SJSA1 (cell line): ENCODE measurements at places on chromosomes 16 and 17. TPM values are rescaled to one million over a fixed set of nuclear protein-coding genes. Genes with fewer than 3 reads are reported as not detected.

GRCh38 chr17:71360301-71360700, 760.5 kb upstream of the SOX9 start:
- H3K27me3 ChIP-seq: no peaks in the 10 kb centered on the region
- DNase-seq: no peak
- no peaks in the 10 kb centered on the region for H3K36me3 ChIP-seq
- no peaks in the 10 kb centered on the region for H3K4me1 ChIP-seq
- no peak overlapping the region for H3K4me3 ChIP-seq

GRCh38 chr16:29922326-29922725, 3.7 kb downstream of the KCTD13 start:
- no peak overlapping the region for H3K27ac ChIP-seq
- H3K4me1 ChIP-seq: peaks cover 17% of the 10 kb centered on the region
- peaks cover 44% of the 10 kb centered on the region for H3K36me3 ChIP-seq
- no peak overlapping the region for H3K4me3 ChIP-seq

DNA sequence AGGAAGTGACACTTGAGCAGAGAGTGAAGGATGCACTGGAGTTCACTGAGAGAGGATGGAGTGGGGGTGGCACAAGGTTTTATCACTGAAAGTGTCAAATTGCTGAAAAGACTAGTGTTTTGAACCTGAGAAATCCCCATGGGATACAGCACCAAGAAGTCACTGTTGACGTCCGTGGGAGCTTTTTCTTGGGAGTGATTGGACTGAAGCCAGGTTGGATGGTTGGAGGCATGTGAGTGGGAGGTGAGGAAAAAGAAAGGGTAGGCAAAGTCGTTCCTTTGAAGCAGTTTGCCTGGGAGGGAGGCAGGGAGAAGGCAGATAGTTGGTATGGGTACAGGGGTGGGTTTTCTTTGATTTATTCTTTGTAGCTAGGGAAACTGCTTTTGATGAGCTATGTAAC, 39.9 kb upstream of the SDK2 start:
- 0 out of 2 replicates have a peak, but pooled peaks cover 3% of the 10 kb centered on the region for H3K27me3 ChIP-seq
- DNase-seq: no peak
- H3K36me3 ChIP-seq: no peaks in the 10 kb centered on the region
- H3K4me3 ChIP-seq: no peak overlapping the region

DNA sequence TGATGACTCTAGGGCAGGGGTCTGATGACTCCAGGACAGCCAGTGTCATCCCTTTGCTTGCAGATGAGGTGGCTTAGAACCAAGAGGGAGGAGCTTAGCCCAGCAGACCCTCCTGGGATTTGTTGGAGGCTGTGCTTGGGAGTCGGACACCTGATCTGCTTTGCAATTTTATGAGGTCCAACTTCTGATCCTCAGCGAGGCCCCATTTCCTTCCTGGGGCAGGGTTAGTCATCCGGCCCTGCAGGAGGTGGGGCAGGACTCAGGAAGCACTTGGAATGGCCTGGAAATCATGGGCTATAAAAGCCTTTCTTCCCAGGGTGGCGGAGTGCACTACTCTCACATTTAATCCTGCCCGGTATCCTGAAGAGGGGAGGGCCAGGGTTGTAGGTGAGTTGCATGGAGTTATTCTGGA, 168.5 kb downstream of the MSI2 start:
- H3K4me3 ChIP-seq: no peak overlapping the region
- no peaks in the 10 kb centered on the region; the same call in 1 of the 2 replicates for H3K36me3 ChIP-seq
- H3K27me3 ChIP-seq: no peaks in the 10 kb centered on the region
- peaks cover 27% of the 10 kb centered on the region for H3K4me1 ChIP-seq
- no peak overlapping the region for H3K27ac ChIP-seq
- no peak for DNase-seq

GRCh38 chr17:73691321-73691766, 47.1 kb upstream of the SDK2 start:
- H3K4me1 ChIP-seq: no peaks in the 10 kb centered on the region
- no peak overlapping the region for H3K27ac ChIP-seq
- peaks cover 8% of the 10 kb centered on the region for H3K27me3 ChIP-seq
- peak; percentile 33 for DNase-seq
- no peak overlapping the region for H3K4me3 ChIP-seq

The PLA2G10 gene
- not detected in 2 replicates for total RNA-seq

DNA sequence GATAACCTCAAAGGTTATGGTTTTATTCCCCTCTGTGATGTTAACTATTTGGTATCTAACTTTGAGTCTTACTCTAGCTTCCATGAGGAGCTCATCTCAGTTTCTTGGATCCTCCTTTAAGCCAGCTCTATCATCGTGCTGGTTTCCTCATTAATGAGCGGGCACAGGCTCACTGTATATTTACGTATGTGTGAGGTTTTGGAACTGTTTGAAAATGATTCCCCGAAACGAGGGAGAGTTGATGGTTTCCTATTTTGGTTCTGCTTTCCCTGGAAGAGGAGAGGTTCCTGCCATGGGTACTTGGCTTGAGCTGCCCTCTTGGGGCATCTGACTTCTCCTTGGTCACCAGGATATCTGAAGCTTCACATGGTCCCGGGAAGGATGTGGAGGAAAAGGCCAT, 32.7 kb upstream of the PIK3R6 start:
- H3K4me3 ChIP-seq: no peak overlapping the region
- no peaks in the 10 kb centered on the region for H3K36me3 ChIP-seq
- no peaks in the 10 kb centered on the region for H3K4me1 ChIP-seq
- DNase-seq: no peak
- H3K27ac ChIP-seq: no peak overlapping the region

The TMEM88 gene
- total RNA-seq: not detected in 2 replicates

GRCh38 chr17:8015957-8016631, 13.7 kb downstream of the GUCY2D start:
- no peak for DNase-seq
- no peaks in the 10 kb centered on the region for H3K4me1 ChIP-seq
- no peaks in the 10 kb centered on the region for H3K36me3 ChIP-seq
- H3K27ac ChIP-seq: no peak overlapping the region
- peaks cover 27% of the 10 kb centered on the region for H3K27me3 ChIP-seq

The PPP1R27 gene
- total RNA-seq: not detected in 2 replicates

DNA sequence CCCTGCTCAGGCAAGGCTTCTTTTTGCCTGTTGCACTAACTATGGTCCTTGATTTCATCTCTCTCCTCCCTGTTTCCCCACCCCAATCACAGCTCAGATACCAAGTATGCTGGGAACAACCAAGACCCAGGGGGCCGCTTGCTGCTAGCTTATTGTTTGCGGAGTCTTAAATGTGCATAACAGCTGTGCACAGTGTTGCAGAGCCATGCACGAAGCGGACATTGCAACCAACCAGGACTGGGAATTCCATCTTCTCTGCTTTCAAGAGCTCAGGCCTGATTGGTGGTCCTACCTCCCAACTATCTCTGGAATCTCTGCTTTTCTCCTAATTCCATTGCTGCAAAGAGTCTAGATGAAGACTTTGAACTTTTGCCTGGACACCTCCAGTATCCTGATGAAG, 281.3 kb upstream of the TNRC6C start:
- no peak overlapping the region for H3K4me3 ChIP-seq
- DNase-seq: no peak
- H3K4me1 ChIP-seq: no peaks in the 10 kb centered on the region
- no peaks in the 10 kb centered on the region for H3K36me3 ChIP-seq
- H3K27me3 ChIP-seq: peaks cover 18% of the 10 kb centered on the region
- no peak overlapping the region for H3K27ac ChIP-seq

DNA sequence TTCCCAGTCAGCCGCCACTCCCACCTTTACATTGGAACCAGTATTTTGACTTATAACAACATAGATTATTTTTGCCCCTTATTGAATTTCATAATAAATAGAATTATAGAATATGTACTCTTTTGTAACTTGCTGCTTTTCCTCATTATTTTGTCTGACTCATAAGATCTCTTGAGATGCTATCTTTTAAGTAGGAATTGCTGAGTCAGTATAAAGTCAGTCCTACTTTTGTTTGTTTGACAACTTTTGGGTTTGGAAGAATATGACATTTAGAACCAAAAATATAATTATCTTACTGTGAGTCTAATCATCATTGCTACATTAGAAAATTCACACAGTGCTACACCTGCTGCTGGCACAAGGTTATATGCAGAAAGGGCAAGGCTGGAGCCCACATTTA, 69.7 kb downstream of the STXBP4 start:
- no peaks in the 10 kb centered on the region for H3K36me3 ChIP-seq
- H3K27ac ChIP-seq: no peak overlapping the region
- H3K4me1 ChIP-seq: no peaks in the 10 kb centered on the region
- no peak for DNase-seq
- no peak overlapping the region for H3K4me3 ChIP-seq
- H3K27me3 ChIP-seq: no peaks in the 10 kb centered on the region

GRCh38 chr17:75849724-75850123, 5.4 kb downstream of the WBP2 start:
- no peak overlapping the region for H3K4me3 ChIP-seq
- H3K27me3 ChIP-seq: no peaks in the 10 kb centered on the region
- DNase-seq: no peak
- peaks cover 60% of the 10 kb centered on the region for H3K36me3 ChIP-seq
- H3K4me1 ChIP-seq: peaks cover 31% of the 10 kb centered on the region

DNA sequence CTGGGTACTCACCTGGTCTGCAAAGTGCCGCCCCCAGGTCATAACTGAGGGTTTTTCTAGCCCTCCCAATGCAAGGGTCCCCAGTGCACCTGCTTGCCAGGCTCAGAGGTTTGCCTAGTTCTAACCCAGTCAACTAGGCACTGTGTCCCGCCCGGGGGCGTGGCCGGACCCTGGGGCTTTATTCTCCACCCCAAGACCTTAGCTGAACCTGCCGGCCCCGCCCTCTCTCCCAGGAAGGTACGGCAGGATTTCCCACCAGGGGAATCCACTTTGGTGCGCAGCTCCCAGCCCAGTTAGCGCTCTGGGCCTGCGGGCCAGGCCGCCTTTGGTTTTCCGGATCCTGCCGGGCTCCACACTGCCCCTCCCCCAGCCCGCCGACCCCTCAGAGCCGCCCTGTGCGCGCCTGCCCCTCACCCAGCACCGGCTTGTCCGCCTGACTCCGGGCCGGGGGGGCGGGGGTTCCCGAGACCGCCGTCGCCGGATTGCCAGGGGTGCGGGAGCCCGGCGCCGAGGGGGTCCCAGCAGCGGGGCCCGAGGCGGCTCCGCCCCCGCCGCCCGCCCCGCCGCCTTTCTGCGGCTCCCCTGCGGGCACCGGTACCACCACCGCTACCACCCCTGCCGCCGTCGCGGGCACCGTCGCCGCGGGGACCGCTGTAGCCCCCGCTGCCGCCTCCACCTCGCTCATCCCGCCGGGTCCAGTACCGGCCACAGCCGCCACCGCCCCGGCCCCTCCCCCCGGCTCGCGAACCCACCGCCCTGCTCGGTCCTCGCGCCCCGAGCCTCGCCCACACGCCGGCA, 424 bp downstream of the YBX2 start:
- H3K4me1 ChIP-seq: peaks cover 19% of the 10 kb centered on the region
- H3K36me3 ChIP-seq: no peaks in the 10 kb centered on the region
- DNase-seq: no peak
- H3K27ac ChIP-seq: no peak overlapping the region
